CD8-positive, alpha-beta memory T cell (primary cell): ENCODE measurements at places on chromosomes 11 and 22. TPM values are rescaled to one million over a fixed set of nuclear protein-coding genes. Genes with fewer than 3 reads are reported as not detected.

Gene CARD18
- not detected for total RNA-seq

Gene CELSR1
- 0.15 TPM for total RNA-seq

Gene TNNT3
- total RNA-seq, result 1.6 TPM

Gene LMNTD2
- total RNA-seq, result 2.4 TPM

Gene LRRC55
- total RNA-seq, result not detected

Gene KIF18A
- 10.8 TPM for total RNA-seq

Gene SLC1A2
- total RNA-seq, result not detected

Gene ALX4
- not detected for total RNA-seq

Gene CEP126
- 1.6 TPM for total RNA-seq

Gene SLC35E4
- 8.4 TPM for total RNA-seq

Gene DENND6B
- total RNA-seq, result 4.3 TPM

Gene PHLDB1
- total RNA-seq, result 1.9 TPM

Gene ALDH3B2
- not detected for total RNA-seq

Gene CENPM
- total RNA-seq, result 73.2 TPM

Gene TMPRSS4
- total RNA-seq, result not detected

Gene SCN2B
- total RNA-seq, result not detected

Gene IL10RA
- 120 TPM for total RNA-seq

Gene SCO2
- 3.5 TPM for total RNA-seq

Gene LDLRAD3
- total RNA-seq, result 0.09 TPM

Gene FOLH1
- not detected for total RNA-seq

Gene ABTB2
- 5.5 TPM for total RNA-seq

Gene CRYAB
- total RNA-seq, result not detected

Gene SMIM35
- total RNA-seq, result 0.40 TPM

Gene MUC5B
- not detected for total RNA-seq

Gene OR2AG2
- not detected for total RNA-seq

Gene NOX4
- not detected for total RNA-seq

Gene XKR3
- total RNA-seq, result not detected

Gene MIF
- total RNA-seq, result 804 TPM

Gene MMP1
- total RNA-seq, result not detected

Gene SELENOM
- 14.6 TPM for total RNA-seq
